NCI-H2107 (cell line): ENCODE measurements at places on chromosomes 3 and 15.

DNA sequence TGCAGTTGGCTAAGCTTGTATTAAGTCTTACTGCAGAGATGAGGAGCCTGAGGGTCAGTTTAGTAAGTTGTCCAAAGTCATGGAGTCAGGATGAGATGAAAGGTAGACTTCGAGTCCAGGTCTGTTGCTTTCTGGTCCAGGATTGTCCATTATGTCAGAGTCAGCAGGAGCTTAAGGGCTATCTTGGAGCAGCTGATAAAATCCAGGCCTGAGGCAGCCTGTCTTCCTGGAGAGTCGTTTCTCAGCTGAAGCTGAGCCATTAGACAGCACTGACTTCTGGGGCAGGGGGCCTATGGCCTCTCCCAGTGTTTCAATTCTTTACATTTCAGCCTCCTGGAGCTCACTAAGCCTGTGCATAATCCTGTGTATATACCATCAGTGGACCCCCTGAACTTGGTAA lies 219.5 kb upstream of the GAP43 start:
- DNase-seq, result no peak

DNA sequence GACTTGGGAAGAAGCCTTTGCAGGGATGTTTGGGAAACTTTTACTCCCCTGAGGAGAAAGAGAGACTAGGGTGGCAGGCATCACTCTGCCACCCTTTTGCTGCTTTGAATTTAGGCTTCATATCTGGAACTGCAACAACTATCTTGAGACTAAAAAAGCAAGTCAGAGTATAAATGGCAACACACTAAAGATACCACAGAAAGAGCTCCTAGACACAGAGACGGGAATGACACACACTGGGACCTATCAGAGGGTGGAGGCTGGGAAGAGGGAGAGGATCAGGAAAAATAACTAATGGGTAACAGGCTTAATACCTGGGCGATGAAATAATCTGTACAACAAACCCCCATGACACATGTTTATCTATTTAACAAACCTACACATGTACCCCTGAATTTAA lies 237.8 kb downstream of the FGF12 start:
- DNase-seq, result no peak

- no peak for DNase-seq
Observed at GRCh38 chr3:5022187-5022965, 43.1 kb downstream of the BHLHE40 start.

GRCh38 chr3:19688767-19689166 lies 245.2 kb downstream of the EFHB start:
- no peak for DNase-seq

DNA sequence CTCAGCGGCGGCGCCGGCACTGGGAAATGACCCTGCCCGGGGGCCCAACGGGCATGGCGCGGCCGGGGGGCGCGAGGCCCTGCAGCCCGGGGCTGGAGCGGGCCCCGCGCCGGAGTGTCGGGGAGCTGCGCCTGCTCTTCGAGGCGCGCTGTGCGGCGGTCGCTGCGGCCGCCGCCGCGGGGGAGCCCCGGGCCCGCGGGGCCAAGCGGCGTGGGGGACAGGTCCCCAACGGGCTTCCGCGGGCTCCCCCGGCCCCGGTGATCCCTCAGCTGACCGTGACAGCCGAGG lies 172 bp downstream of the ITPKA start:
- no peak for DNase-seq

DNA sequence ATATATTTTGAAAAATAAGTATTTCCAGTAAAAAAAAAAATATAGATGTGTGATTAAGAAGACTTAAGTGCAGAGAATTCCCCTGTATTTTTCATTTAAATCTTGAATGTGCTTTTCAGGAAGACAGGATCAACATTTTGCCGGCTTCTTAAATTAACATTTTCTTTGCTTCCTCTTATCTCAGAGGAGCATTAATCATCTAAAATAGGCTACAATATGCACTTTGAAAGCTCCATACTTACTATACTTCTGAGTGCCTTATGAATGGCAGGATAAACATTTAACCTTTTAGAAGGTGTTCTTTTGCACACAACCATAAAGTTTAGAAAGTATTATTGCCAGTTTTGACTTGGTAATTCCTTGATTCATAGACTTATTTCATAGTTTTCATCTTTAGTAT lies 164.3 kb downstream of the ECT2 start:
- no peak for DNase-seq

- no peak for DNase-seq
Observed at GRCh38 chr3:103968751-103969150, 1398.0 kb upstream of the ALCAM start.

DNA sequence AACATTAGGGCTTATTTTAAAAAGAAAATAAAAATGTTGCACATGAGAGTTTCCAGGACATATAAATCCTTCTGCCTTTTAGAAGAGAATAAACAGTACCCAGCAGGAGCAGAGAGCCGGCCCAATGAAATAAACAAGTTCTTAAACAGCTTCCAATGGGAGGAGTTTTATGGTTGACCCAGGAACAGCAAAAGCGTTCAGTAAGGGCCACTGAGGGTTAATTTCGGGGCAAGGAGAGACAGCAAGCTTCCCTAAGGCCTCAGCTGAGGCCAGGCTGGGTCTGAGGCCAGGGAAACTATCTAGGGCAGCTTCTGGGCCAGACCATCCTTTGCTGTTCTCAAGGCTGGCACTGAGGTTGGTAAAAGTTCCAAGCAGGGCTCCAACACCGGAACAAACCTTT lies 3.4 kb downstream of the PDZRN3 start:
- no peak for DNase-seq

- DNase-seq, result no peak
Observed at GRCh38 chr3:45544024-45544716, 50.4 kb upstream of the LIMD1 start.

GRCh38 chr3:33196538-33196937 lies 22.1 kb downstream of the SUSD5 start:
- DNase-seq, result no peak

DNA sequence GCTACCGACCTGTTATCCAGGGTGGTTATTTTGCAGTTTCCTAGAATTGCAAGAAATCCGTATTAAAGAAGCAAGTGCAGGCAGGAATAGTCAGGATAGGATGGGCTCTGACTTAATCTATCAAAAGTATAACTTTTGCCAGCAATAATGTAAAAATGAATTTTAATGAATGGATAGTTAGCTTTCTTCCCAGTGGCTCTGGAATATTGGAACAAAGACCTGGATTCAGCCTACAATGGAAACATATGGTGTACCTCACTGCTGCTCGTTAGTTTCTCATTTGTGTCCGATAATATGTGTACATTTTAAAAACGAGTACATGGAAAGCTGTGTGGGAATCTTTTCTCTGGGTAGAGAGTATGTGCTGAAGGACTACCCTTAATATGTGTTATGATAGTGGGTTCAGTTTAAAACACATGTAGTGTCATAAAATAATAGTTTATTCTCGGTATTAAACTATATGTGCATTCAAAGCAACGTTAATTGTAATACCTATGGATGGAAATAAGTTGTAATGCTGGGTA lies 805 bp downstream of the SERPINI1 start:
- DNase-seq, result peak; percentile 10

GRCh38 chr3:149657321-149657925 lies 402 bp downstream of the WWTR1 start:
- no peak for DNase-seq

GRCh38 chr15:91522605-91523332 lies 330.7 kb upstream of the SLCO3A1 start:
- no peak for DNase-seq

- DNase-seq, result no peak
Observed at GRCh38 chr3:174767853-174768382, 91.2 kb upstream of the NAALADL2 start.

DNA sequence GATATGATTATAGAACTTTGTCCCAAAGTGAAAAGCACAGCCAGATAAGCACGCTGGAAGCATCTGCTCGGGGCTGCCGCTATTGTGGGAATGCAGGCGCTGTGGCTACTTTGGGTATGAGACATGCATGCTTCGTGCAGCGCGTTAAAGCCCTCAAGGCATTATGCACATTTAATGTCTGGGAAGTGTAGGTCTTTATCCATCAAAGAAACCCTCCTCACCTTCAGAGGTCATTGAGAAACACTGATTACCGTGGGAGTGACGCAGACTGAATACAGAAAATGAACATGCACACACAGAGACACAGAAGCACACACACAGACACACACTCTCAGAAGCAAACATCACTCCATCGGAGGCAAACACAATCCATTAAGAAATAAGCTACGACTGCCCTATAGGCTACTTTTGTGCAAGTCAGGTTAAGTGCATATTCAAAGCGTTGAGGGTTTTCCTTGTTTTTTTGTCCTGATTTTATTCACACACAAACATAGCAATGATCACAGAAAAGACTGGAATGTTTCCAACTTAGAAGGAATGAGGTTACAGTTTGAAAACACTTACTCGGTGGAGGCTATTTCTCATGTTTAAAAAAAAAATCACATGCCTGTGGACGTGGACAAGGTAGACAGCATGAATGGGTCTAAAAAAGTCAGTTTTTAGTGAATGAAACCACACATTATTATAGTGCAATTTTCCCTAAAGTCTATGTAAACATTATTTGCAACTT lies 68.5 kb downstream of the PLCH1 start:
- DNase-seq, result no peak

DNA sequence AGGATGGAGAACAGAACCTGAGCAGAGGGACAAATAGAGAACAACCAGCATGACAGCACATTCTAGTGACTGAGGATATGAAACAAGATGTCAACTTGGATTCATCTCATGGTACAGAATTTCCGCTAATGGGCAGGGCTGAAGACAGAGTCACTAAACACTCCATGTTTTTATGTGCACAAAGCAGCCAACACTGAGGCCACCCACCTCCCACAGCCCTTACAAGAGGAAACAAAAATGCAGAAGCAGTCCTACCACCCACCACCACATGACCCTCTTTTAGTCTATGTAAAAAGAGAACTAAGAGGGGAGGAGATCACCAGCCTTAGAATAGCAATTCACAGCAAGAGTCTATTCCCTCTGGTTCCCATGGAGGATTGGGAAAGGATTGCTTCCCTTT lies 131.4 kb upstream of the UBE2E2 start:
- no peak for DNase-seq

- no peak for DNase-seq
Observed at GRCh38 chr3:193593668-193594030, 641 bp downstream of the OPA1 start.

- no peak for DNase-seq
Observed at GRCh38 chr15:56719774-56720555, 13.3 kb downstream of the ZNF280D start.
